ENCODE measurements at places on chromosomes 3 and 15. TPM values are rescaled to one million over a fixed set of nuclear protein-coding genes. Genes with fewer than 3 reads are reported as not detected.

- DNase-seq = no peak
Measured at GRCh38 chr15:52857937-52858781, 68.0 kb upstream of the ONECUT1 start.

DNA sequence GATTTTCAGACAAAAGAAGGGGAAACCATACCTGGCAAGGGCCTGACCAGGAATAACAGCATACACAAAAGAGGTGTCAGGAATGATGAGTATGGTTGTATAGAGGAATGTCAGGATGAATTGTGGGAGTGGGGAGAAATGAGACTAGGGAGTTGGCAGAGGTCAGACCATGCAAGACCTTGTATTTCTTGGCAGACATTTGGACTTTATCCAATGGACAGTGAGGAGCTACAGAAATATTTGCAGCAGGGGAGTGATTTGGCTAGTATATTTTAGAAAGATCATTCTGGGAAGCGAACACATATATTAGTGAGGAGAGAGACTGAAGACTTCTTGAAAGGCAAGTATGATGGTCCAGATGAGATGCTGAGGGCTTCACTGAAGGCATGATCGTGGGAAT lies 25.4 kb upstream of the ALPK3 start:
- no peak for DNase-seq

CERS3 gene
- total RNA-seq = 0.24 TPM

RPS27L gene
- total RNA-seq = 221 TPM

GRCh38 chr3:73484656-73485248 lies 140.0 kb downstream of the PDZRN3 start:
- no peak for DNase-seq

- peak; percentile 24 for DNase-seq
Measured at GRCh38 chr3:51955893-51956770, 951 bp downstream of the GPR62 start.

GRCh38 chr15:75425966-75426500 lies 25.5 kb downstream of the SIN3A start:
- no peak for DNase-seq
